Smooth muscle cell of the umbilical artery (primary cell): ENCODE measurements at places on chromosomes 4 and X. TPM values are rescaled to one million over a fixed set of nuclear protein-coding genes. Genes with fewer than 3 reads are reported as not detected.

The H2BW2 gene
- not detected in 2 replicates for total RNA-seq

The PABPC1L2B gene
- not detected in 2 replicates for total RNA-seq

The SASH3 gene
- not detected in 2 replicates for total RNA-seq

The USP27X gene
- 3.6 TPM in 2 replicates for total RNA-seq

The SPIN4 gene
- total RNA-seq, result 1.2 and 3.6 TPM in 2 replicates

The CXCL8 gene
- 187 and 306 TPM in 2 replicates for total RNA-seq

The RAB28 gene
- 13.1 and 17.2 TPM in 2 replicates for total RNA-seq

The NPY1R gene
- under 0.01 TPM in 1 of 2 replicates, not detected in the other for total RNA-seq

The NAT8L gene
- 0.14 and 0.30 TPM in 2 replicates for total RNA-seq
